ENCODE measurements at places on chromosomes 16 and 17.
A peak's percentile ranks its signal among the peaks of the same experiment; 100 is the strongest.

- no peak for DNase-seq
Measured at GRCh38 chr16:2457946-2458345, 2.0 kb upstream of the TEDC2 start.

- no peak for DNase-seq
Measured at GRCh38 chr17:10192461-10192860, 5.9 kb downstream of the GAS7 start.

DNA sequence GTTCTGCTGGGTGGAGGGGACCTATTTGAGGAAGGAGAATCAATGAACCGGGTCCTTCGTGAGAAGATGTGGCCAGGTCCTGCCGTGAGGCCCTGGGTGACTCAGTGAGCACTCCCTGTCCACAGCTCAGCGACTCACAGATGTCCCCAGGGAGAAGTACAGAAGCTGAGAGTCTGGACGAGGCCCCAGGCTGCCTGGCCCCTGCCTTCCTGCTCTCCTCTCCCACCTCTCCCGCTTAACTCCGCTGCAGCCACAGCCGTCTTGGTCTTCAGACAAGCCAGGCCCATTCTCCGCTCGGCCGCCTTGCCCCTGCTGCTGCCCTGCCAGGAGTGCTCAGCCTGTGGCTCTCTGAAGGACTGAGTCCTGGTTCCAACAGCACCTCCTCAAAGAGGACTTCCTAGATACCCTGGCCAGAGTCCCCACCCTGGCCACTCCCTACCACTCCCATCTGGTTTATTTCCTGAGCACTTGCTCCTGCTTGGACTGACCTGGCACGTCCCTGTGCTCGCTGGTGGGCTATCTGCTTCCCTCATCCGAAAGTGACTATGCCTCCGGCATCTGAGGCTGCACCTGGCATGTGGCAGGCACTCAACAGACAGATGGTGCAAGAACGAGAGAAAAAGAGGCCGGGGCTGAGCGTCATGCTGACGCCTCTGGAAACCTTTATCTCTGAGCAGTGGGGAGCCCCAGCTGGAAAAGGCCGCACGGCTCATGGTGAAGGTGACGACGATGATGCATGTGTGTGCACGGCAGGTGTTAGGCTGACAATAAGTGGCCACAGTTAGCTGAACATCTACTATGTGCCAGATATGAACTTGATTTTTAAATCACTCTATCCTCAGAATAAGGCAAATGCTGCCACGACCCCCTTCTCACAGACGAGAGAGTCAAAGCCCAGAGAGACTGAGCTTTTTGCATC is 9.2 kb upstream of the TNFRSF13B start:
- DNase-seq: peak; percentile 79

DNA sequence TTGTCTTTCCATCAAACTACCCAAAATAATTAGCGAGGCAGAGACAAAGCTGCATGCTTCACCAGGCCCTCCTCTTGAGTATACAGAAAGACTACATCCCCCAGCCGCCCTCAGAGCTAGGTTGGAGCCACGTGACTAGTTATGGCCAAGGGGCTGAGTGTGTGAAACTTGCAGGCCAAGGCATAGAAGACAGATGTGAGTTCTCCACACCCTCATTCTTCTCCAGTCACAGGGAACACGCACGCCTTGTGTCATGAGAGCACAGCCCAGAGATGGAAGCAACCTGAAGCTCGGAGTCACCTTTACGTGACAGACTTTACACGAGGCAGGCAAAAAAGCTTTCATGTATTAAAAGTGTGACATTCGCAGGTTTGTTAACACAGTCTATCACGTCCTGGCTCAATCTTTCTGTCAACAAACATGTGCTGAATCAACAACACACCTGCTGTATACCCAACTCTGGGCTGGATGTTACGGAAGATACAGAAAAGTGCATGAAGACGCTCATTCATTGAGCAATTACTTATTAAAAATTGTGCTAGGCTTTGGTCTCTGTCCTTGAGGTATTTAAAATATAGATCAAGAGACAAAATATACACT is 38.3 kb downstream of the STX8 start:
- DNase-seq: no peak

DNA sequence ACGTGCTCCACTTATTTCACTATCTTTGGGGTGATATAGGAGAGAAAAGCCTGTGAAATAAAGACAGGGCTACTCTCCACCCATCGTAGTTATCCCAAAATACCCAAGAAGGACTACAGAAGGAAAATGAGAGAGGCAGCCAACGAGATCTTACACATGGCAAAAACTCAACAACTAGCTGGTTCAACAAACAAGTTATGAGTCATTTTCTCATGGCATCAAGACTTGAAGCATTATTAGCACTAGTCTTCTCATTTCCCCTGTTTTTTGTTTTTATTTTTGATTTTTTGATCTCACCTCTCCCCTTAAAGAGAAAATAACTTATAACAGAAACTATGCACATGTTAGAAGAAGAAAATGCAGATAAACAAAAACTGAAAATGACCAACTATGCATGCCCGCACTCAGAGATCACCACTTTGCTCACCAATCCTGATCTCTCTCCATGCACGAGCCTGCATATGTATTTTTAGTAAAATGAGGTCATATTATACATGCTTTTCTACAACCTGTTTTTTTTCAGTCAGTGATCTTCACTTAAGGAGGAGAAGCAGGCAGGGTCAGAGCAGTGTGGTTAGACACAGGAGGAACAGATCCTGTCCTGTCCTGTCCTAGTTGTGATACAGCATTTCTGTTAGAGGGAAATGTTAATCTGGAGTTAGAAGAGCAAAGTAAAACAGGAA is 22.8 kb downstream of the FAM117A start:
- DNase-seq: no peak

DNA sequence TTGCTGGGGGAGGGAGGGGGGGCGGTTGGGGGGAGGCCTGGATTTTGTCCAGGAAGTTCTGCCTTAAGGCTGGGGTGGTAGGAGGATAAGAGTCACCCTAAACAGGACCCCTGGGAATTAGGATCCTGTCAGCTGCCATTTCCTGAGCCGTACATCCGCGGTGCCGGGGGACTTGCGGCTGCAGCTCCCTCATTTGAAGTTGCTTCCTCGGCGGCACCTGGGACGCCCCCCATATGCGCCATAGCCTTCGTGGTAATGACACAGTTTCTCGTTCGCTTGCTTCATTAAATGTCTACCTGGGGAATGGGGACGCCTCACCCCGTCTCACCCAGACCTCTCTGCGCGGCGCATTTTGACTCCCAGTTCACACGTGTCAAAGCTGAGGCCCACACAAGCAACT is 55.1 kb upstream of the PABPN1L start:
- no peak for DNase-seq

- DNase-seq: peak; percentile 82
Measured at GRCh38 chr17:74049167-74049966, 154.1 kb upstream of the RPL38 start.

- DNase-seq: no peak
Measured at GRCh38 chr17:70074956-70075355, at the start of gene KCNJ16. TSS of gene KCNJ16 (plus strand) at chr17:70075225. CDS start at chr17:70132088, 56,863 bp downstream.

DNA sequence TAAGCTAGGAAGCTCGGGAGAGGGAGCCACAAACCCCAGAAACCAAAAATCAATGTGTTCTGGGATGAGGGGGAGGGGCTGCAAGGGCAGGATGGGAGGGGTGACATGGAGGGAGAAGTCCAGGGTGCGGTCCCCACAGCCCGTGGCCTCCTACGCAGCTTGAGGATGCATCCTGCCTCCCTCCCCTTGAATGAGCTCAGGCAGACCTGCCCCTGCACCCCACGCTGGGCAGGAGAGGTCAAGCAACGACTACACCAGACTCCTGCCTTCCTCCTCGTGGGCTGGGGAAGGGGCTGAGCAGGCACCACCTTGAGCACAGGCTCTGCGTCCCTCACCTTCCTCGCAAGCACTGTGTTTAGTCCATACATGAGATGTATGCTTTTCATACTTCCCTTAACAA is 3.9 kb downstream of the ANKRD13B start:
- DNase-seq: no peak

GRCh38 chr17:43952724-43953666 is 745 bp downstream of the PYY start:
- DNase-seq: no peak
